ENCODE measurements at places on chromosomes 6 and 20. TPM values are rescaled to one million over a fixed set of nuclear protein-coding genes. Genes with fewer than 3 reads are reported as not detected.

HEY2 gene
- 7.6 TPM for polyA plus RNA-seq

BNIP5 gene
- polyA plus RNA-seq = 0.10 TPM

STX11 gene
- 0.81 TPM for polyA plus RNA-seq

OTOR gene
- polyA plus RNA-seq = 0.20 TPM

CCDC167 gene
- 29.5 TPM for polyA plus RNA-seq

ABRACL gene
- polyA plus RNA-seq = 50.4 TPM

PTK6 gene
- polyA plus RNA-seq = 0.56 TPM

NKAIN4 gene
- polyA plus RNA-seq = 41.3 TPM

CENPW gene
- 29.9 TPM for polyA plus RNA-seq

COL11A2 gene
- polyA plus RNA-seq = 5.0 TPM

ENPP1 gene
- polyA plus RNA-seq = 25.2 TPM

UTRN gene
- polyA plus RNA-seq = 167 TPM

- no peak for DNase-seq
Observed at GRCh38 chr6:168852376-168852884, 401.2 kb downstream of the THBS2 start.

DNA sequence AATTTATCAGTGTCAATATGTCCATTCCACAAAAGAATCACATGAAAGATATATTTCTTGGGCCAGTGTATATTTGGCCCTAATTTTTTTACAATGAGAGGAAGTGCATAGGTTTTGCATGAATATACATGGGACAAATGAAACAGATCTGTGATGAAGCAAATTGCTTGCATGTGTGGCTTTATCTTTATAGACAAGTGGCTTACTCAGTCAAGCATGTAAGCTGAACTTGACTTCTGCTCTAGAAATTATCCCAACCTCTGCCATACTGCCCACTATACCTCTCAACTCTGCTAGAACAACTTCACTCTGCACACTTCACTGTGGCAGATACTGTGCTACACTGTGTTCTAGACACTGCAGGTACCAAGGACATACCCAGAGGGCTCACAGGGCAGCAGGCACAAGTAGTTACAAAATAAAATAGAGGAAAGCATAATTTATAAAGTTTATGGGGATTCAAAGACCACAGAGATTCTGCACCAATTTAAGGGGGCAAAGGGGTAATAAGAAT is 349.2 kb upstream of the HSF2 start:
- no peak for DNase-seq

DNA sequence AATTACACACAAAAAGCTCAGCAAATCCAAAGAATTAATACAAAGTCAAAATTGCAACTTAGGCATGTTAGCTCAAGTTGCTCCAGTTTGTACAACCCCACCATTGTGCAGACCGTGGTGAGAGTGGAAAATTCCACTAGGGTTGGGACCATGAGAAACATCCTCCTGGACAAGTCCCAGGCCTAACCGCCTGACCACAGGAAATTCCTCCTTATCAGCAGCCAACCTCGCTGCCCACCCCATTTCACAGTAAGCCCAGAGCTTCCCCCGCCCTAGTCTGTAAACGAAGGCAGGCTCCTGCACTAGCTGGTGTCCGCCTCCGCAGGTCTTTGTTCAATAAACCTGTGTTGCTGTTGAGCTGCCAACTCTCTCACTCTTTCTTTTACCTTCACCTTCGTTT is 1023.3 kb downstream of the EYS start:
- no peak for DNase-seq

DNA sequence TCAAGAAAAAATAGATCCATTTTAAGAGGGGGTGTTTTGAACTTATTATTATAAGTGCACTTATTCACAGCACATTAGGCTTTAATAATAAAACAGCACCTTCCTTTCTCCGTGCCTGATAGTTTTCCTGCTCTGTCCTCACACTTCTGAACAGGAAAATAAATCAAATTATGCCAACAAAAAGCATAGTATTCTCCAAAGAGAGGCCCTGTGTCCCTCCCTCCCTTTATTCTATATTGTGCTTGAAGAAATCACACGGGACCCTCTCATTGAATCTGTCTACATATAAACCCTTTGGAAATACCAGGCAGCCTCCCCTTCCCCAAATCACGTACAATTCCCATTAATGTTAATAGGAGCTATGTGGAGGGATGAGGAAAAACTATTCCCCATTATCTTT is 462.9 kb upstream of the NRSN1 start:
- DNase-seq = no peak

DNA sequence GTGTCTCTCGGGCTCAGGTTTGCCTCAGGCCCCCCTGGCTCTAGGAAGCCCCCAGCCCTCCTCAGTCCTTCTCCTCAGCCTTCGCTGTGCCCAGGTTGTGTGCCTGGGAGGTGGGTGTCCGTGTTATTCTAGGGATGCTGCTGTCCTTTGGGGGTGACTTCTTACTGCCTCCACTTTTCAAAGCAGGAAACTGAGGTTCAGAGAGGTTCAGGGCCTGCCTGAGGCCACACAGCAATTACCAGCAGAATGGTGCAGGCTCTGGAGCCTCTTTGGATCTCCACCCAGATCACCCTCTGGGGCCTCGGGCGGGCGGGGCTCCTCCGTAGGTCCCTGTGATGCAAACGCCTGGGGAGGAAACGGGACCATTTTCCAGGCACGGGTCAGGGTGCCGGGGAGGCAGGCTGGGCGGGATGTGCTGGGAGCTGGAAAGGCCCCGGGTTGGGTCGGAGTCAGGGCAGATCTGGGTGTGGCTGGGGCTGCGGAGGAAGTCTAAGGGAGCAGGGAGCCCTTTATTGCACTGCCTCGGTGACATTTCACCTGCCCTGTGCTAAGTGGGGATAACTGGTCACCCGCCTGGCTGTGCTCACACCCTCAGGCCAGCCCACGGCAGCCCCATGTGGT is 23.2 kb downstream of the GATA5 start:
- no peak for DNase-seq

DNA sequence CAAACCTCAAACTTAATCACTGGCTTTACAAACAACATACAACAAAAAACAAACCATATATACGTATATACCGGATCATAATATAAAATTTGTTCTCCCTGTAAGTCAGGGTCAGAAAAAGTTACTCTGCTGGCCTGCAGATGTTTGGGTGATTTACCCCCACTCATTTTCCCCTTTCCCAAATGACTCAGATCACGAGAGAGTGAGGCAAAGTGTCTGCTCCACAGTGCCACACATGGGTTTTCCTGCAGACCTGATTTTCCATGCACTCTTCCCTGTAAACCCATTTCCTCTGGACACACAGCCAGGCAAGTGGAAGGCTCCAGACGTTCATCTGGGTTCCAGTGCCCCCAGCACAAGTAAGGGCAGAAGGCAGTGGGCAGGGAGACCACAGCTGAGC is 23.5 kb downstream of the GFOD1 start:
- DNase-seq = no peak

DNA sequence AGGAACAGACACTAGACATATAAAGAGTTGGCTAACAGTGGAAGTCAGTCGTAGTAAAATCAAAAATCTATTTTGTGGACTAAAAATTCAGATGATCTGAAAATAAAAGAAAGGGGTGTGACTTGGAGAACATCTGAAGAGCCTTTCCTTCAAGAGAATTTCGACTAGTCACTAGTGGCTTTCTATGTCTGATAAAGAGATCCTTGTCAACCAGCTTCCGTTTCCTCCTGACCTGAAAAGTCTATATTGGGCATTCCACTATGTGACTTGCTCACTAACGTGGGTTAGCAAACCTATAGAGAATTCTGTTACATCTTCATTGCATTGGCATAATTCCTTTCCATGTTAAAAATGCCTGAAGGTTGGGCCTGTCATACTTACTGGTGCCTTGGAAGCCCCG is 25.9 kb downstream of the TRAF3IP2 start:
- no peak for DNase-seq

- DNase-seq = no peak
Observed at GRCh38 chr6:168315596-168315995, 4.0 kb downstream of the DACT2 start.

GRCh38 chr6:163053667-163054344 is 326.0 kb downstream of the PACRG start:
- DNase-seq = no peak

DNA sequence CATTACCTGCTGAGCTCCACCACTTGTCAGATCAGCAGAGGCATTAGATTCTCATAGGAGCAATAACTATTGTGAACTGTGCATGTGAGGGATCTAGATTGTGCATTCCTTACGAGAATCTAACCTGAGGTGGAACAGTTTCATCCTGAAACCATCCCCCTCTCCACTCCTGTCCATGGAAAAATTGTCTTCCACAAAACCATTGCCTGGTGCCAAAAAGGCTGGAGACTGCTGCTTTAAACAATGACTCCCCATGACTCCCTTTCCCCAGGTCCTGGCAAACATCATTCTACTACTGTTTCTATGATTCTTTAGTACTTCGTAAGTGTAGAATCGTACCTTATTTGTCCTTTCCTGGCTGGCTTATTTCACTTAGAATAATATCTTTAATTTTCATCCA is 9.7 kb upstream of the DYNLRB1 start:
- DNase-seq = no peak

GRCh38 chr20:30500829-30501440 is 756.5 kb upstream of the DEFB115 start:
- no peak for DNase-seq

DNA sequence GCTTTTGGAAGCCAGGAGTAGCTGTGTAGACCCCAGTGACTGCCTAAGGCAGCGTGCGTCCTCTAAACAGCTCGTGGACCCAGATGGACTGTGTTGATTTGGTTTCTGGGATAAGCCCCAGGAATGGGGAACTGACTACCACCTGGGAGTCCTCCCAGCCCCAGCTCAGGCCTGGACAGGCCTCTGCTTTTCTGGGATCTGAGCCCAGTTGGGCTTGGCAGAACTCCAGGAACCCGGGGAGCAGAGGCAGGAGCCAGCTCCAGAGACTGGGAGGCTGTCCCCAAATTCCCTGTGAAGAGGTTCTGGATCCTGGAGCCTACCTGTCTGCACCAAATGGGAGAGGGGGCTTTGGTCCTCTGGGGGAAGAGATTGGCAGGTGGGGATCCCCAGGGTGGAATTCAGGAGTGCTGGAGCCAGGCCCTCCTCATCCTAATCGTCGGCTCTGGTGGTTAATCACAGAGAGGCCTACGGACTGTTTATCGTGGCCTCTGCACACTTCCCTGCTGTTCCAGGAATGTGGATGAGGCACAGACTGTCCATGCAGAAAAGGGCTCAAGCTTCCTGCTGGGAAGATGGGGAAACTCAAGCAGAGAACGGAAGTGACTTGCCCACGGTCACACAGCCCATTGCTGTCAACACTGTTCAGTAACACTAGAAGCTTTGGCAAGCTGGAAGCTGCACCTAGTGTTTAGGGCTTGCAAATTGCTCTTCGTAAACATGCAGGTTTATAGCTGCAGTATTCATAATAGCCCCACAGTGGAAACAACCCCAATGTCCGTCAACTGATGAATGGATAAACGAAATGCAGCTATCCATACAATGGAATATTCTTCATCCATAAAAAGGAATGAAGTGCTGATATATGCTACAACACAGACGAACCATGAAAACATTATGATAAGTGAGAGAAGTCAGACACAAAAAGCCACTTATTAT is 100.6 kb downstream of the KCNB1 start:
- DNase-seq = no peak

GRCh38 chr6:14802514-14803160 is 443.2 kb upstream of the JARID2 start:
- no peak for DNase-seq

DNA sequence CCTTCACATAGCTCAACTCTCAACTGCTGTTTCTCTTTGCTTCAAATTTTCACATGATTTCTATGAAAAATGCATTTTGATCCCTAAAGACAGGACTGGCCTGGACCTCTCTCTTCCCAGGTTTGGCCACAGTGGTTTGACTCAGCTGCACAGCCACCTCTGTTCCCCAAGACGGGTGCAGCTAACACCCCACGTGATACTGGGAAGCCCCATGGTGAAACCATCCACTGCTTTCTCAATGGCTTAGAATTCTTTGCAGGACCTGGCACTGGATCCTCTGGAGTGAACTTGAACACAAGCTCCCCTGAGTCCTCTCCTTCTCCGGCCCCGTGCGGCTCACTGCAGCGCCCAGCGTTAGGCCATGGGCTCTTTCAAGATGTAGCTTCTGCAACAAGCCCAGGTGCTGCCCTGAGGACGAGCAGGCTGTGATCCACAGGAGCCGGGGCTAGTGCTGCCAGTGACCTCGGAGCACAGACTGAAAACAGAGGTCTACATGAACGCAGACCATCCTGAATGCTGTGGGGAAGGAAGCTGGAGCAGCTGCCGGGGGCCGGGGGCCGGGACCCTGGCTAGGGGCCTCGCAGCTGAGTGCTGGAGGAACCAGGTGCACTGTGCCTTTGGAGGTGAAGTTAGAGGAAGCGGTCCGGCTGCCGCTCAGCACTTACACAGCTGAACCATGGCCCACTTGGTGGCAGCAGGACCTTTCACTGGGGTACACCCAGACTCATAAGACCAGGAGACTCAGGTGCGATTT is 58.8 kb upstream of the MPC1 start:
- DNase-seq = no peak

DNA sequence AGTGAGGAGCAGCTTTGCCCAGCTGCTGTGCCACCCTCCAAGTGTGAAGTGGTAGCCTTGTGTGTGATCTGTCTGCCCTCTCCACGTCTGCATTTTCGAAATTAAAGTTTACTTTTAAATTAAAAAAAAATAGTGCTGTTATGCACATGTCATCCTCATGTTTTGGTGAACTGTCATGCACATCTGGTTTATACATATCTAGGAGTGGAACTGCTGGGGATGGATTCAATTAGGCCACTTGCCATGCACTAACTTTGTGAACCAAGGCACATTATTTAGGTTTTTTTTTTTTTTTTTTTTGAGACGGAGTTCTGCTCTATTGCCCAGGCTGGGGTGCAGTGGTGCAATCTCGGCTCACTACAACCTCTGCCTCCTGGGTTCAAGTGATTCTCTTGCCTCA is 3.6 kb downstream of the GTSF1L start:
- no peak for DNase-seq

- no peak for DNase-seq
Observed at GRCh38 chr6:77879527-77879926, 226.7 kb downstream of the MEI4 start.

- DNase-seq = no peak
Observed at GRCh38 chr6:78916411-78916810, 49.1 kb downstream of the IRAK1BP1 start.

DNA sequence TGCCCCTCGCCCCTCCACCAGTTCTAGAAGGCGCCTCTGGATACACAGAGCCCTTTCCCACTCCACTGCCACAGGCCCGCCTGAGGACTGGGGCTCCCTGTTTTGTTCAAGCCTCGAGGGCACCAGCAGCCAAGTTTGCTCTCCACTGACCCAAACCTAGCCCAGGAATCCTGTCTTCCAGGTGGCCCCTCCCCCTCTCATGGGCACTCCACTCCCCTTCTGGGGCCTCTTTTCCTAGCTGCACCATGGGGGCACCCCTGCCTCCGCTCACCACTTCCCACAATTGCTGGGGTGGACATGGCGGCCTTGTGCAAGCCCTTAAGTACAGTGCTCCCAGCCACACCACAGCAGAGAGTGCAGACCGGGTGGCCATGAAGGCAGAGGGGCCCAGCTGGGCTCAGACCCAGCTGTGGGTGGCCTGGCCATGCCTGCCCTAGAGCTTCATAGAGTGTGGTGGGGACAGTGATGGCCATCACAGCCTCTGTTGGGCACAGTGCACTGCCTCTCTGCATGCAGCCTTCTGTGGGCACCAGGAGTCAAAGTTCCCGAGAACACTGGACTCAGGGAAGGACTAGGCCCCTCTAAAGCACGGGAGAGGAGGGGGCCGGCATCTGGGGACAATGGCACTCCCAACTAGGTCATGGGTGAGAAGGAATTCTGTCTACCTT is 1.3 kb downstream of the MYL9 start:
- DNase-seq = no peak
